ENCODE measurements at places on chromosomes 3 and 15.

DNA sequence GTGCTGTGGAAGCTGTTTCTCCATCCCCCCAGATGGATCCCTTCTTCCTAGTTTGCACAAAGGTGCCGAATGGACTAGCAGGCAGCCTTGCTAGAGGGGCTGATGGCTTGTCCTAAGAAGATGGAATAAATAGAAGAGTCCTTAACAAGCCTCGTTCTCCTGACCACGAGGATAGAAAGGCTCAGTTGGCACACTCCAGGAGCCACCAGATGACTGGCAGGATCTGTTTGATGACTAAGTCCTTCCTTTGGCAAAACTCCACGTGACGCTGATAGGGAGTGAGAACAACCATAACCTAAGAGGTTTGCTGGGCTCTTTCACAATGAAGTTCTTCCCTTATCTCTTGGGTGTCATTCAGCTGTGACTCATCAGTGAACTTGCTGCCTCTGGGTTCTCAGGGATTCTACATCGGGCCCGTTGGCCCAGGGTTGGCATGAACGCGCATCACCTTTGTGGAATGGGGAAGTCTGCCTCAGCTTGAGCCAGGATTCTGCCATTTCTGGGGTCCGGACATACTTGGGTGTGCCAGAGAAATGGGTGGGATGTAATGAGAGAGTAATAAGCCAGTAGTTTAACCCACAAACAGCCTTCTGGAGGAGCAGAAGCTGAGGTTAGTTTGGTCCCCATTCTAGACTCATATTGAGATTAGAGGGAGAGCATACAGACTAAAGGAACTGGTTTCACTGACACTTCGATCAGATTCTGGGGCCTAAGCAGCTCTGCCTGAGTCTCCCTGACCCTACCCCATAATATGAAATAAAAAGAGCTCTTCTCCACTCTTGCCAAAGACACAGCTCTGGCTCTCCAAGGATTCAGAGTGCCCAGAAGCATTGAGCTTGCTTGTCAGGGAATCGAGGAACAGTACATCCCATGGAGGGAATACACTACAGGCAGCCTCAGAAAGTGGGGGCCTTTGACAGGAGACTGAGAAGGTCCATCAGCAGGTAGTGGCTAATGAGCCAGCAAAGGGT is 2.0 kb upstream of the MELTF start:
- DNase-seq: no peak

DNA sequence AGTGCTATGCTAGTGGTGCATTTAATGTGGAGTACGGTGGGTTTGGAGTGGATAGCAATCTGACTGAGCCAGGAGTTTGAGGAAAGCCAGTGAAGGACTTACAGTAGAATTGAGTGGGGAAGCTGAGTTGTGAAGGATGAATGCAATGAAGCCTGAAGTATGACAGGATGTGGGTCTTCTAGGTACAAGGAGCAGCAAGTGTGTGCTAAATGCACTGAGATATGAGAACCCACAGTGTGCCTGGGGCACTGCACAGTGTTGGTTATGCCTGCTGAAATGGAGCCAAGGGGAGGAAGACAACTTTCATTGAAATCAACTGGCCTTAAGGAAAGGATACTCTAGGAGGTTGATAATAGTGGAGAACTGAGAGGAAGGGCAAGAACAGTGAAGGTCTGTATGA is 105.5 kb upstream of the MRPL3 start:
- DNase-seq: no peak

DNA sequence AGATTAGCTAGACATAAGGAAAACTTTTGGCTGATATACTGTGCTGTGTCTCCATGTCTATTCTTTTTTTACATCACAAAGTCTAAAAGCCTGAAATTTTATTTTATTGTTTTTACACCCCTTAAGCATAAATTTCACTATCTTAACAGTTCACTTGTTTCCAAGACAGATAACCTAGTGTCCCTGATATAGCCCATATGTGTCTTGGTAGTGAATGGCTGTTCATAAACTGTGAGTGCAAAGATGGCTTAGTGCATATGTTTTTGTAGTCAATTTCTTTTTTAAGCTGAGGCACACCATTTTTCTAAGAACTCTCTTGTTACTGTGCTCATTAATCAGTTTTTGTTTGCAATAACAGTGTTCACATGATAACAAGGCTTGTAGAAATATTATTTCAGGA is 381.1 kb downstream of the OXSM start:
- no peak for DNase-seq

GRCh38 chr3:194177141-194177540 is 41.2 kb downstream of the HES1 start:
- DNase-seq: no peak

- no peak for DNase-seq
These were observed 55.1 kb downstream of the CD47 start for GRCh38 chr3:108035751-108036150.

- no peak for DNase-seq
These were observed 35.7 kb downstream of the DLG1 start for GRCh38 chr3:197262709-197263108.

- DNase-seq: no peak
These were observed 6.6 kb downstream of the SPCS1 start for GRCh38 chr3:52712291-52713212.

- DNase-seq: no peak
These were observed 756.6 kb upstream of the ARPP21 start for GRCh38 chr3:34882764-34883163.

DNA sequence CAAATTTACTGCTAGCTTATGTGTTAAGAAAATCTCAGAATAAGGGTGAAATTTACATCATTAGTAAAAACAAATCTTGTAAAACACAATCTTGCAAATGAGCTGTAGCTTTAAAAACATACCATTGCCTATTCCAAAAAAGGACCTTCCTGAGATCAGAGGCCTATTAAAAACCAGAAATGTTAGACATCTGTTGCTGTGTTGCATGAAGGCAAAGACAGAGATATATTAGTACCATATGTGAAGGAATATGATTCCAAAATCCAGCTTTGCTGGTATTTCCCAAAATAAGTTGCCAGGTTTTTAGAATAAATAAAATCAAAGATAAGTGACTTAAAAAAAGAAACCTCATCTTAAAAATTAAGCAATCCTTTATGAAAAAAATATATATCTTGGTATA is 504.1 kb upstream of the CDIN1 start:
- no peak for DNase-seq

GRCh38 chr15:68640791-68641331 is 62.1 kb downstream of the CORO2B start:
- DNase-seq: peak; percentile 54

- DNase-seq: no peak
These were observed 18.6 kb downstream of the THSD4 start for GRCh38 chr15:71133747-71134472.

DNA sequence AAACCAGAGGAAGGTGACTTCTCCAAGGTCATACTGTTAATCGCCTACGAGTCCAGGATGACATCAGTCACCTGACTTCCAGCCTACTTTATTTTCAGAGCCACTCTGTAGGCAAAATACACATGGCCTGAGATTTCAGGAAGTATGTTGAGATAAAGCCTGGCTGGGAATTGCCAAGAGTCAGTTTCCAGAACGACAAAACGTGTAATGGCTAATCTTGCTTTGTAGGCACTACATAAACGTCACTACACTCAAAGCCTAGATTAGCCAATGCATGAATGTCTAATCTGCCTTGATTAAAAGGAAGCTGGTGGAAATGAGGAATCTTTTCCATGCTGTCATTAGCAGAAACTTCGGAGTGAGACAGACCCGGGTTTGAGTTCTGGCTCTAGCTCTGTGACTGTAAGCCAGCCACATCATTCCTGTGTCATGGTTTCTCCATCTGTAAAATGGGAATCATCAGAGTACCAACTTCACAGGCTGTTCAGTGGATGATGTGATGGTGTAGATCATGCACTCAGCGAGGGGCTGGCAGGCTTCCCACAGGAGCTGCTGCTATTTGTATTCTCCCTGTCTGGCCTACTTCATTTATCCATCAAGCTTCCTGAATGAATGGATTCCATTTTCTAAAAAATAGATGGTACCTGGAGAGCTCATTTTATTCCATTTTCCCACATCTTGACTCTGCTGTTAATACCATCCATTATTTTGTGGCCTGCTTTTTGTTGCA is 241.9 kb downstream of the XXYLT1 start:
- no peak for DNase-seq

GRCh38 chr3:43255662-43256061 is 30.7 kb upstream of the SNRK start:
- no peak for DNase-seq

DNA sequence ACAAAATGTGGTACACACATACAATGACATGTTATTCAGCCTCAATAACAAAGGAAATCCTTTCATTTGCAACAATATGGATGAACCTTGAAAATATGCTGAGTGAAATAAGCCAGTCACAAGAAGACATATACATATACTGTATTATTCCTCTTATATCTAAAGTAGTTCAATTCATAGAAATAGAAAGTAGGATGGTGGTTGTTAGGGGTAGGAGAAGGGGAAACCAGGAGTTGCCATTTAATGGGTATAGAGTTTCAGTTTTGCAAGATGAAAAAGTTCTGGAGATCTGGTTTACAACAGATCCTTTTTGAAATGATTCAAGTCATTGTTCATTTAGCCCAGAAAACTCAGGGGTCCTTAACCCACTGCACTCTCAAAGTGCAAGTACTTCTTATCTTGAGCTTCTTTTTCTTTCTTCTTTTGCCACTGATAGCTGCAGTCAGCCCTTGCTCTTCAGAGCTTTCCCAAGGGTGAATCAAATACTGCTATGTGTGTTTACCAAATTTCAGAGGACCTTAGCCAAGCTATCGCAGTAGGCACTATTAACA is 208.0 kb upstream of the EOMES start:
- DNase-seq: no peak

DNA sequence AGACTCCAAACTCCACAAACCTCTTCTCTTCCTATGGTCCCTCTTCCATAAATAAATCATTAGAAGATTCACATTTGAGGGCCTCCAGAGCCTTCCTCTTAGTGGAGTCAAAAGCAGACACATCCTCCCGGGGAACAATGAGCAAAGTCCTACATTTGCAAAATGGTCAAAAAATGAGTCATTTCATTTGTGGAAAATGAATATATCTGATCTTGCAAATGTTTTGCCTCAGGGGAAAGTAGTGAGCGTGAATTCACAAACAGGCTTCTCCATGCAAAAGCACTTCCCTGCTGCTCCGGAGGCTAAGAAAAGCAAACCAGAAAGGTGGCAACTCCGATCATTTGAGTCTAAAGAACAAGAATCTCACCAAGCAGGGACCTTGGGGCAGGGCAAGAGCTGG is 86.7 kb upstream of the IQSEC1 start:
- no peak for DNase-seq

Measured in midbrain (tissue), 1 donor.